NCI-H1930 (cell line): ENCODE measurements at places on chromosomes 4 and X.

GRCh38 chr4:182306792-182307507 is 63.7 kb downstream of the TENM3 start:
- peak; percentile 10 for DNase-seq

GRCh38 chrX:129557844-129558480 is 17.9 kb downstream of the OCRL start:
- no peak for DNase-seq

DNA sequence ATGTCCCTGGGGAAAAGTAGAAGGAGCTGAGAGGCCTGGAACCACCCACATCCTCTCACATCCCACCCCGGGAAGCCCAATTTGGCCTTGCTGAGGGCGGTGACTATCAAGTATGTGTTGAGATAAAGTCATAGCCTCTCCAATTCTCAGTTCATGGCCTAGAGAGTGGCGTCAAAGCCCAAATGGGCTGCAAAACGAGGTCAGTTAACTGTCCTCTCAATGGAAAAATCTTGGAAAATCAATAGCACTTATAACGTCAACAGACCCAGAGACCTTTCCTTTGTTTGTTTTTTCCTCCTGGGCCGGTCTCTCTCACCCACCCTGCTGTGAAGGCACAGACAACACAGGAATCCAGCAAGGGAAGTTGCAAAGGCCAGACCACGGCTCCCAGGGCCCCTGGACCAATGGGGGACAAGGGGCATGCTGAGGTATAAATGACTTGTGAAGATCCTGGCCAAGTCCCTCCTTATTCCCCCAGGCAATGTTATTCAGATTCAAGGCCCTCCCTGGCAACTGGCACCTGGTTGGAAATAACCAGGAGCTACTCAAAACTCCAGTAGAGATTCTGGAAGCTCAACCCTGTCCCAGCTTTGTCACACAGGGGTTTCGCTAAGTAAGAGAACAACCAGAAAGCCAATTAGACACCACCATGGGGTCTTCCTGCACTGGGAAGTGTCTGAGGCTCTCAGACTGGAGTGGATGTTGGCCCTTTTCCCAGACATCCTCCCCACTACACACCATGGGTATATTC is 38.6 kb downstream of the TSC22D3 start:
- no peak for DNase-seq

DNA sequence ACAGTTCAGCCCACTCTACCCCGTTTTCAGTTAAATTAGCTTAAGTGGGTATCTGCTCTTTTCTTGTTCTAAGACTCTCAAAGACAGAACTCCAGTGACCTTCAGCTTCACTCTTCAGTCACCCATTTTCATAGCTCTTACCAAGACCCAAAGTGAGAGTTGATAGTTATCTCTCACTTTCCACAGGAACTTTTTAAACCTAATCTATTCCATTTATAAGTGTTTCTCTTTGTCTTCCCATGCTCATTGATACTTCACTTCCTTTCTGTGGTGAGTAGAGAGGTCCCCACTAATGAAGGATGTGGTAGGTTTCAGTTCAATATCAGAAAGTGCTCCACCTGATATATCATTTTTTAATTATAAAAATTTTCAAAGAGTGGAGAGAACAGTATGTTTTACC is 33.4 kb downstream of the COX18 start:
- no peak for DNase-seq

DNA sequence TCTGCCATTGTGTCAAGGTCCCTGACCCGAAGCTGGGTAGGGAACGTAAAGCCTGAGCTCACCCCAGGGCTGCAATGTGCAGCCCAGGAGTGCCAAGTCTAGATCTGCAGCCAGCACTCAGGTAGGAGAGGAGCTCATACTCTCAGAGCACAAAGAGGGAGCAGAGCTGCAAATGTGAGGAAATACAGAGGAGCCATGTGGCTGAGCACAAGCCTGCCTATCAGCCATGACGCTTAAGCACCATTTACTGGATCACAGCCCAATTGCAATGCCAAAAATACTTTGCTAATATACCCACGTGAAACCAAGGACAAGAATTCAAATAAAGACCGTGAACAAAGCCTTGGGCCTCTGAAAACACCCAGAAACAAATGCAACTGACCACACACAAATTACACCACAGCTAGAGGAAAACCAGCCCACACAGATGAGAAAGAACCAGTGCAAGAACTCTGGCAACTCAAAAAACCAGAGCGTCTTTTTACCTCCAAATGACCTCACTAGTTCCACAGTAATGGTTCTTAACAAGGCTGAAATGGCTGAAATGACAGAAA is 69.0 kb upstream of the HPF1 start:
- DNase-seq = no peak

DNA sequence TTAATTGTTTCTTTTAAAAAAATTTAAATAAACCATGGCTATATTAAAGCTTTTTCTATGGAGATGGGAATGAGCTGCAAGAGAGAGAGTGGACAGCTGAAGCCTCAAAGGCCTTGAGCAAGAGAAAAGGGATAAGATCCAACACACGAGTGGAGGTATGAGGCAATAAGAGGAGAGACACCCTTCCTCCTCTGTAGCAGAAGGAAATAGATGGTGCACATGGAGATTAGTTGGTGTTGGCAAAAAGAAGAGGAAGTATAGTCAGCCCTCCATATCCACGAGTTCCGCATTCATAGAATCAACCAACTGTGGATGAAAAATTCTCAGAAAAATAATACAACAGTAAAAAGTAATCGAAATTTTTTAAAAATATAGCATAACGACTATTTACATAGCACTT is 3.2 kb downstream of the CXorf38 start:
- no peak for DNase-seq

DNA sequence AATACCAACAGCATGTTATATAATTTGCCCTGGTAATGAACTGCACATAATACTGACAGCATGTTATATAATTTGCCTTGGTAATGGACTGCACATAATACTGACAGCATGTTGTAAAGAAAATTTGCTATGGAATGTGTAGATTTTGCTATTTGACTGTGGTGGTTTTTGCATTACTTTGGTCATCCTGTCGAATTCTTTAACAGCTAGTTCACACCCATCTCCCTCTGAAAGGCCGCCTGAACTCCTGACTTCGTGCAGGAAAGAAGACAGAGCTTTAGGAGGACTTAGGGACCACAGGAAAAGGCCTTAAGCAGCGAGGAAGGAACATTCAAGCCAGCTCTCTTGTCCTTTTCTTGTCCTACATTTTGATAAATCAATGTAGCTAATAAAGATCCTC is 45.2 kb upstream of the DCLK2 start:
- DNase-seq = no peak

GRCh38 chrX:12042615-12043014 is 95.7 kb upstream of the FRMPD4 start:
- DNase-seq = no peak

GRCh38 chrX:71057848-71058530 is 10.1 kb downstream of the SNX12 start:
- no peak for DNase-seq

DNA sequence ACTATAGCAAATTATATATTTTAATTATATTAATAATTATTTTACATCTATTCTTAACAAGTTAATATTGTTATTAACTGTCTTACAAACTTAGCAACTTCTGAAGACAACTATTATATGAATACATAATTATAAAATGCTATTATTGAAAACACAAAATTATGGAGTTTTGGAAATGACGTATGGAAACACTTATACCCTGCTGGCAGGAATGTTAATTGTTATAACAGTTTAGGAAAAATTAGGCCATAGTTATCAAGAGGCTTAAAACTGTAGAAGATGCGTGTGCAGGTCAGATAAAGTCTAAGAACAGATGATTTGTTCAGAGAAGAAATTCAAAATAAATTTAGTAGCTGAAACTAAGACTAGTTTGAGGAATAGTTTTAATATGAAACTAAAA is 211.7 kb downstream of the FAT4 start:
- no peak for DNase-seq

- no peak for DNase-seq
These were observed 16.4 kb downstream of the TMEM154 start for GRCh38 chr4:152663203-152664066.

GRCh38 chr4:1985294-1985693 is 23.5 kb downstream of the NELFA start:
- DNase-seq = no peak

DNA sequence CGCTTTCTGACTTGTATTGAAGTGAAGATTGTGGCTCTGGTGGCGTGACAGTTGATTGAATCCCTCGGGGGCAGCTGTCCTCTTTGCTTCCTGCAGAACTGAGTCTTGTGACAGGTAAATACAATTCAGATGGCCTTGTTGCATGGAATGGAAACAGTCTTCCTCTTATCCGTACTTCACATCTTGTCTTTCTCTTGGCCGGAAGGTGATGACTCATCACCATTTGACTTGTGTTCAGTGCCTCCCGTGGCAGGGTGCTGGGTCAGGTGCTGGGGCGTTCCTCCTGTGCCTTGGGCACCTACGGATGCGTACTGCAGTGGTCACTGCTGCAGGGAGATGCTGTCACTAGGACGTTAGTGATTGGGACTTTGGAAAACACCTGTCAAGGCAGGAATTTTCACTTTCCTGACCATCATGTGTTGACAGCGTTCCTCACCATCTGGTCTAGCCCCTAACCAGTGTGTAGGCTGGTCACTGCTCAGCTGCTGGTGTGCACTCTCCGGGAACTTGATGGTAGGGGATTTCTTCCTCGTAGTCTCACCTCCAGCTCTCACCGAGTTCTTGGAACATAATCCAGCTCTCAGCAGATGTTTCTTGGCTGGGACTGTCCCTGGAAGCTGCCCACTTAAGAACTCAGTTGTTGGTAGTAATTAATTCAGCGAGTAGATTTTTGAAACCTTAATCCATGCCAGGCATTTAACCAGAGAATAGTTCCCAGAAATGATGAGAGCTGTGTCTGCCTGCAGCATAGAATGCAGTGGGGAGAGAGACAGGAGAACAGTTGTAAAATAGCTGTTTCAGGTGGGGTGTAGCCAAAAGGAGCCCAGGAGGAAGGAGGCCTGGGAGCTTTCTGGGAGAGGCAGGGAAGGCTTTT is 7.2 kb downstream of the TBC1D14 start:
- DNase-seq = no peak

DNA sequence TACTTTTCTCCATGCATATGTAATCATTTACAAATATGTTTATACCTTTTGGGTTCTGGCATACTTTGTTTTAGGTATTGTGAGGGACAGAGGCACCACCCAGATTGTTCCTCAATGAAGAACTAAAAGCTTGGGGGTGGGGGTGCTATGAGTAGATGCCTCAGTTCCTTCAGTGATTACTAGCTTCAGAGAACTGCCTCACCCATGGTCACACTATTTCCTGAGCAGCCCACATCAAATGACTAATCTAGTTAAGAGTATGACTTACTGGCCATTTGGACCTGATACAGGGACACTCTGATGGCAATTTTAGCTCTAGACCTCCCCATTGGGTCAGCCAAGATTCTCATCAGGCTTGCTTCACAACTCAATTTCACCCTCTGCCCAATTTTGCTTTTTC is 22.2 kb upstream of the CXXC4 start:
- DNase-seq = no peak

DNA sequence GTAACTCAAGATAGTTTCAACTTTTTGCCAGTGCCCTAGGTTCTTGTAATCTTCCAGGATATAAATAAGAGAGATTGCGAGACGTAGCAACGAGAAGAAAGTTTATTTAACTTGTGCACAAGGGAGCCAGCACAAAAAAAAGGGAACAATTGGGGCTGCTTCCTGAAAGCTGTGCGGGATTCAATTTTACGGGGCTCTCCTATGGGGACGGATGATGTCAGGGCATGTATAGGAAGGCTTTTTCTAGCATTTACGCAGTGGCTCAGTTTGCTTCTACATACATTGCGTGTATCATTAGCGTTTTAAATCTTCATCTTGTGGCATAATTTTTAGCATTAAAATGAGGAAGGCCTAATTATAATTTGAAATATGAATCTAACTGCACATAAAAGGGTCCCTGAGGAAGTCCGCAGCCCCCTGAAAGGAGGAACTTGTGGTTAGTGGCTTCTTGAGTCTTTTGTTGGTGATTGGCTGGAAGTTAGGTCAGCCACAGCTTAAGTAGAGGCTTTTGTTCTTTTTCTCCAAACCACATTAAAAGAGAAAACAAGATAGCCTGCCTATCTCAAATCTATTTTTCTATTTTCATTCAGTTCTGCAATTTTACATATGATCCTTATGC is 668.2 kb upstream of the NDST4 start:
- no peak for DNase-seq

DNA sequence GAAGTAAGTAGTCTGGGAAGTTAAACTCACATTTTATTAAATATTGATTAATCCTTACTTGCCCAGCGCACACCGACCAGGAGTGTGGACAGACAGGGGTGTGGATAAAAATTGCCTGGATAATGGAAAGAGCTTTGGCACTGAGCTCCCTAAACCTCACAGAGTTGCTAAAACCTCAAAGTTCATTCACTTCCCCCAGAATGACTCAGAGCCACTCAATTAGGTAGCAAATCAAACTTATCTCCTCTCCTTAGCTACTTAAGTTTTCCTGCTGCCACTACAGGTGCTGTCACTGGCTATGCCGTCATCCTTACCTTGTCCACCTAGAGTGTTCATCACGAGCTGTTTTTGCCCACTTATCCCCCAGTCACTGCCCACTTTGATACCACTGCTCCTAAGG is 27.0 kb upstream of the MID1IP1 start:
- no peak for DNase-seq

- no peak for DNase-seq
These were observed 62.5 kb upstream of the GPR174 start for GRCh38 chrX:79081895-79082512.

GRCh38 chrX:36543499-36543898 is 464.7 kb upstream of the FAM47C start:
- peak; percentile 1 for DNase-seq

GRCh38 chr4:13728761-13729160 is 101.2 kb upstream of the BOD1L1 start:
- no peak for DNase-seq

DNA sequence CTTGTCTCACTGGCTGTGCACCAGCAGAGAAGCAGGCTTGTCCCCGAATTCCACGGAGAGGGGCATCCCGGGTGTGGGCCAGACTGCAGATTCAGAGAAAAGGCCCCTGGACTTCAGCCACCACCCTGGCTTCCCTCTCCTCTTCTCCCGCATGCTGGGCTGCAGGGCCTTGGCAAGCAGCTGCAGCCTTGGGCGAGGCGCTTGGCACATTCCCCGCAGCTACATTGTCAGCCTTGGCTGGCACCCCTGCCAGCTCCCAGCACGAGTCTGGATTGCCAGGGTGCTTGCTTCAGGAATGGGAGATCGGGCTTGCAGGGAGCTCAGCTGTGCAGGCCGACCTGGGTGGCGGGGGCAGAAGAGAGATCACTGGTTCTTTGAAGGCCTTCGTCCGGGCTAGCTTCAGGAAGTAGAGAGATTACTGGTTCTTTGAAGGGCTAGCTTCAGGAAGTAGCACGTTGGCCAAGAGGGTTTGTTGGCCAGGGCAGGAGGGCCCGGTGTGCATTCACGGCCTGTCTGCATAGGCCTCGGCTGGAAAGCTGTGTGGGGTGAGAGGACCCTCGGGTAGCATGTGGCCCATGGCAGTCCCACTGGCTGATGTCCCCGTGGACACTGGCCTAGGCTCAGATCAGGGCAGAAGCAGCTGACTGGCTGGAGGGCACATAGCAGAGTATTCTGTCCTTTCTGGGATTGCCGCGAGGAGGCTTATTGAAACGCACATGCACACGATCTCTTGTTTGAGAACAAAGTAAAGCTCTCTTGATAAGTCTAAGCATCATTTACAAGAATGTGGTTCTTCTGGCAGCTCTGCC is 2.7 kb downstream of the ABCD1 start:
- no peak for DNase-seq
